ENCODE measurements at places on chromosomes 5 and 9.

GRCh38 chr5:102796498-102796897, 41.4 kb downstream of the PAM start:
- no peak for DNase-seq

GRCh38 chr5:138495351-138495750, 30.1 kb downstream of the EGR1 start:
- DNase-seq, result no peak

GRCh38 chr9:121876658-121877271, 216.3 kb downstream of the TTLL11 start:
- DNase-seq, result peak; percentile 32

DNA sequence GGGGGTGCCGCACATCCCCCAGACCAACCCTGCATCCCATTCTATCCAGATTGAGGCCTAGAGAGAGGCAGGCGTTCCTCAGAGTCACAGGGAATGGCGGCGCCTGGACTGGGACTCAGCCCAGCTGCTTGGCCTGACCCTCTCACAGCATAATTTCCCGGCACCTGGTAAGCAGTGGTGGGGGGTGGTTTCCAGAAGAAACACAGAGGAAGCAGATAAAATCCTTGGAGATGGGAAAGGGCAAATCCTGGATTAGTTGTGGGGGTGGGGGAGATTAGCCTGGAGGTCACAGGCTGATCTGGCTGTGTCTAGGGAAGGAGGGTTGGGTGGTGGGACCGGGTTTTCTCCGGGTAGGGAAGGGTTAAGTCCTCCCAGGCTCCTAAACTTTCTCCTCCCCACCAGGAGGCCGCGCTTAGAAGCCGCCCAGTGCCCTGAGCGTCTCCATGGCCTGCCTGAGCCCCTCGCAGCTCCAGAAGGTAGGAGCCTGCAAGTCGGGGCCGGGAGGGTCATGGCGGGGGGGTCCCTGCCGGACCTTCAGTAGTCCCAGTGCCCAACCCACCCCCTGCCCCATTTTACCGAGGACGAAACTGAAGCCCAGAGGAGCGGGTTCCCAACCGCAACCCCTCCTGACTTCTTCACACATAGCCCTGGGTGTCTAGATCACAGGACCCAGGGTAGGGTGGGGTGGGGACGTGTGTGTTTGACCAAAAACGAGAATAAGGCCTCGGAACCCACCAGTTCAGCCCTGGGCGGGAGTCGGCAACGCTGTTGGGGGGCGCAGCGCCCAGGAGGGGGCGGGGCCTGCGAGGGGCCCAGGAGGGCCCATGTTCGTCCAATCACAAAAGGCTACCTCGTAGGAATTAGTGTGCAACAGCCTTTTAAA, 1.3 kb downstream of the PHYHD1 start:
- DNase-seq, result peak; percentile 22

DNA sequence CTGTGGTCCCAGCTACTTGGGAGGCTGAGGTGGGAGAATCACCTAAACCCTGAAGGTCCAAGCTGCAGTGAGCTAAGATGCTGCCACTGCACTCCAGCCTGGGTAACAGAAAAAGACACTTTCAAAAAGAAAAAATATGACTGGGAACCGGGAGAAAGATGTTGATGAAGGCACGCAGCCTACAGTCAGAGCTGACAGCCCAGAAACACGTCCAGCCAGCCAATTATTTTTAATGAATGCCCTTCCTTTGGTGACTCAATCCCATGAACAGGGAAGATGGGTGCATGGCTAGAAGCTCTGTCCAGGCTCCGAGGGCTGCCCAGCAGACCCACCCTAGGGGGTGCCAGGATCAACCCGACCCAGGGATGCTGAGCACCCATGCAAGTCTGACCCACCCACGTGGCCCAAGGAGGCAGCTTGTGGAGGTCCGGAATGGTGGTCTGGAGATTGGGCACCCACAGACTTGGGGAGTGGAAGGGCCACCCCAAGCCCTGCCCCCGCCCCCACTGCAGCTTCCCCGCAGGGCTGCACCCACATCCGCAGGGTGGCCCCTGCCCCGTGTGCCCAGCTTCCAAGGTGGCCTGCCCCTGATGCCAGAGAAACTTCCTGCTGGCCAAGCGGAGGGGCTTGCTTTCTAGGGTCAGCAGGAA, 51.0 kb downstream of the ADAMTS2 start:
- DNase-seq, result no peak

- no peak for DNase-seq
Measured at GRCh38 chr9:8095672-8096086, 296.1 kb upstream of the DMAC1 start.

DNA sequence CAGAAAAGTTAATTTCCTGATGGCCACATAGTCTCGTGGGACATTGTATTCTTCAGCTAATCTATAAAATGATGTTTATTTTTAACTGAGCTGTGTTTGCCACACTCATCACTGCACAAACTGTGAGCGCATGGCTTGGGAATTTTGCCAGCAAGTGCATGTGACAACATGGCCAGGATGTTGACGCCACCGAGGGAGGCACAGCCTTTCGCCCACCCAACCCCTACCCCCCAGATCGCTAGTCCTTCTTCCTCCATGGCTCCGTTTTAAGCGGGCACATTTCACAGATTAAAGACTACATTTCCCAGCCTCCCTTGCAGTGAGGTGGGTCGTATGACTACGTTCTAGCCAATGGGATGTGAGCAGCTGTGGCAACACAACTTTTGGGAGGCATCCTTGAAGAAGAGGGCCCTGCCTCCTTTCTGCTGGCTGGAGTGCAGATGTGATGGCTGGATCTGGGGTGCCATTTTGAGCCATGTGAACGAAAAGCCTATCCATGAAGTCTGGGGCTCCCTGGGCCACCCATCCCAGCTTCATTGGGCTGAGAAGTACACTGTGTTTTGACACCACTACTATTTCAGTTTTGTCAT, 7.9 kb downstream of the NRARP start:
- DNase-seq, result peak; percentile 23

GRCh38 chr9:89825669-89826068, 220.9 kb downstream of the GADD45G start:
- DNase-seq, result no peak

DNA sequence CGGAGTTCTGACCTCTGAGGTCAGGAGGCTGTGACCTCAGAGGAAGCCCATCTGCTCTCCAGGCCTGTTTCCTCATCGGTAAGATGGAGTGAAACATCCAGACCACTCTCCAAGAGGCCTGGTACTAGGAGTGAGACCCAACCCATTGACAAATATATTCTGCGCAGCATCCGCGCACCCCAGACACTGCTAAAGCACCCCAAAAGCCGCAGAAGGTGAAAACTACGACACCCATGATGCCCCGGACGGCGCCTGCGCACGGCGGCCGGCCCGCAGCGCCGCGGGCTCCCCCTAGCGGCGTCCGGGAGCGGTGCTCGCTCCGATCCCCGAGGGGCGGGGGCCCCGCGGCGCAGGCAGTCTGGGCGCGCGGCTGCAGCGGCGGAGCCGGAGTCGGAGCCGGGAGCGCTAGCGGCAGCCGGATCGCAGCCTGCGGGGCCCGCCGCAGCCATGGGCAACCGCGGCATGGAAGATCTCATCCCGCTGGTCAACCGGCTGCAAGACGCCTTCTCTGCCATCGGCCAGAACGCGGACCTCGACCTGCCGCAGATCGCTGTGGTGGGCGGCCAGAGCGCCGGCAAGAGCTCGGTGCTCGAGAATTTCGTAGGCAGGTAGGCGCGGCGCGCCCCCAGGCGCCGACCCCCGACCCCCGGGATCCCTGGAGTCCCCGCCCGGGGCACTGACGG, at the start of gene DNM1:
TSS of gene DNM1 (plus strand) at position 356 of the 683 bp plus-strand sequence. CDS start at position 448, 92 bp downstream.
- peak; percentile 75 for DNase-seq
